ENCODE measurements at places on chromosomes 3 and 15. TPM values are rescaled to one million over a fixed set of nuclear protein-coding genes. Genes with fewer than 3 reads are reported as not detected.
A peak's percentile ranks its signal among the peaks of the same experiment; 100 is the strongest.

DNA sequence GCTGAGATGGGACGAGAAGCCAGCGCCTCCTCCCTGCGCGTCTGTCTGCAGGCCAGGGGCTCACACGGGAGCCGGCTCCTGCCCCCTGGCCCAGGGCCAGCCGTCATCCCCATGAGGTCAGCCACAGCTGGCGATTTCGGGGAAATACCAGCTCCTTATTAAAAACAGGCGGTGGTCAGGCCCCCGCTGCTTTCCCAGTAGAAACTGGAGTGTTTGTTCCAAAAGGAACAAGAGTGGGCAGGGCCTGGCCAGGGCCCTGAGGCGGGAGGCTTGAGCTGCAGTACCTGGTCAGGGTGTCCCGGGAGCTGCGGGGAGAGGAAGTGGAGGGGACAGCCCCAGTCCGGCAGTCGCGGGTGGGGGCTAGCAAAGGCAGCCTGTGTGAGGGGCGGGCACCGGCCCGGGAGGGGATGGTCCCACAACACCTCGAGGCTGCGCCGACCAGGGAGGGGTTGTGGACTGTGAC lies 17.8 kb downstream of the MYL3 start:
- H3K4me3 ChIP-seq, result peak overlapping the region; percentile 63
- H3K4me1 ChIP-seq, result peaks cover 5% of the 10 kb centered on the region
- peak overlapping the region; percentile 70 for H3K27ac ChIP-seq
- H3K27me3 ChIP-seq, result peaks cover 13% of the 10 kb centered on the region
- no peak for DNase-seq
- no peaks in the 10 kb centered on the region for H3K36me3 ChIP-seq

GRCh38 chr15:68487087-68487843 lies 55.3 kb upstream of the ITGA11 start:
- peaks cover 3% of the 10 kb centered on the region for H3K27me3 ChIP-seq
- no peaks in the 10 kb centered on the region for H3K36me3 ChIP-seq
- no peak overlapping the region for H3K27ac ChIP-seq
- DNase-seq, result no peak
- no peaks in the 10 kb centered on the region for H3K4me1 ChIP-seq

DNA sequence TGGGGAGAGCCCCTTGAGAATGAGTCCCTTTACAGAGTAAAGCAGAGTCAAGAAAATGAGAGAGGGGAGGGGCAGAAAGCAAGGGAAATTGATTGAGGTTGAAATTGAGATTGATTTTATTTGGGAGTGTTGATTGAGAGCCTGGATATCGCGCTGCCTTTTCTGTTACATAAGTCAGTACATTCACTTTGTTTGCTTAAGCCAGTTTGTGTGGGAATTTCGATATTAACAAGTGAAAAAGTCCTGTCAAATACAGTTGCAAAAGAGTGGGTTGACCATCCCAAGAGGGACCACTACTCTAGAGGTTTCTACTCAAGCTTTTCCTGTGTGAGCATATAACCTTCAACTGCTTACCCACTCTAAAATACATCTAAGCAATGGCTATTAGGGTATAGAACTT lies 331.4 kb upstream of the AZI2 start:
- no peaks in the 10 kb centered on the region for H3K27me3 ChIP-seq
- H3K4me3 ChIP-seq, result no peak overlapping the region
- no peak for DNase-seq
- no peaks in the 10 kb centered on the region for H3K4me1 ChIP-seq
- no peaks in the 10 kb centered on the region for H3K36me3 ChIP-seq
- no peak overlapping the region for H3K27ac ChIP-seq

DNA sequence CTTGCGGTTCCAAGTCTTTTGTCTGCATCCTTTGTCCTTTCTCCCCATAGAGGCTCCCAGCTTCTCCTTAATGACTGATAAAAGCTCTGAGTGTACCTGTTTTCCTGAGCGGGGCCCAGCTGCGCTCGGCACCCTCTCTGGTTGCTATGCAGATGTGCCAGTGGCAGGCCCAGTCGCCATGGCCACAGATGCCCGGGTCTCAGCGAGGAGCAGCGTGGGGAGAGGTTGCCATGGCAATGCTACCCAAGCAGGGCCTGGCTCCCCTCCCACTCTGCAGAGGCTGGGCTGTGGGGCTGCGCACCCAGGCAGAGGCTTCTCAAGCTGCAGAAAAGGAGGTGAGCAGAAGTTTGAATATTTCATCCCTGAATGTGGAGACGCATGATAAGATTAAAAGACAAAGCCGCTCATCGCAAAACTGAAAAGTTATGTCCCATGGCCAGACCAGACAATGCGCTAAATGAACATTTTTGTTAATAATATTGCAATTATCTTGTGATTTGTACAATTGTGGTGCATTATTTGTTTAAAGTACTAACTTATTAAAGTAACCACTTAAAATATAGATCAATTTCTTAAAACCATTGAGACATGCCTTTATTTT lies 66.1 kb downstream of the TPRA1 start:
- H3K27ac ChIP-seq, result no peak overlapping the region
- H3K4me3 ChIP-seq, result no peak overlapping the region
- no peak for DNase-seq
- no peaks in the 10 kb centered on the region for H3K36me3 ChIP-seq
- no peaks in the 10 kb centered on the region for H3K4me1 ChIP-seq

- no peaks in the 10 kb centered on the region for H3K36me3 ChIP-seq
- DNase-seq, result no peak
- H3K4me3 ChIP-seq, result no peak overlapping the region
- H3K4me1 ChIP-seq, result no peaks in the 10 kb centered on the region
- no peaks in the 10 kb centered on the region for H3K27me3 ChIP-seq
These were observed 37.4 kb upstream of the PCSK6 start for GRCh38 chr15:101526890-101527289.

DNA sequence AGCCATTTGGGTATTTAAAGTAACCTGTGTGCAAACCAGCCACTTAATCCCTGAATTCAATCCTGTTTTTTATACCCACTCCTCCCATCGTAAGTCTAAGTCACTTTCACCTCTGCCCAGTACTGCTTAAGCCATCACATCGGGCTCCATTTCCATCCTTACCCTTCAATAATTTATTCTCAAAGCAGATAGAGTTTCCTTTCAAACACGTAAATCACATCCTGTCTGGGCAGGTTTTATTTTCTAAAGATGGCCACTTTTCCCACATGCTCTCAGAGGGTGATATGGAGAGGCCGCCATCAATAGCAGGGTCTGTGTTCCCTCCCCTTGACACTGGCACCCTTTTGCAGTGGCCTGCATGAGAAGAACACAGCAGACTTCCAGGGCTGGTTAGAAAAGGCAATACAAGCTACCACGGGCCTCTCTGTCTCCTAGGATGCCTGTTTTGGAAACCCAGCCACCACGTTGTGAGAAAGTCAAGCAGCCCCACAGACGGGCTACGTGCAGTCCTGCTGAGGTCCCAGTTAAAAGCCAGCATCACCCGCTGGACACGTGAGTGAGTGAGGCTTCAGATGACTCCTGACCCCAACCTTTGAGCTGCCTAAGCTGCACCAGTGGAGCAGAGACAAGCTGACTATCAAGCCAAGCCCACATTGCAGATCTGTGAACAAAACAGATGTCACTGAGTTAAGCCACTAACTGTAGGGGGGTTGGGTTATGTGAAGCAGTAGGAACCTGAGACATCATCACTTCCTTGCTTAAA lies 241.8 kb upstream of the SLCO3A1 start:
- no peak for DNase-seq
- H3K4me1 ChIP-seq, result no peaks in the 10 kb centered on the region
- no peak overlapping the region for H3K27ac ChIP-seq
- H3K36me3 ChIP-seq, result no peaks in the 10 kb centered on the region
- H3K27me3 ChIP-seq, result no peaks in the 10 kb centered on the region

DNA sequence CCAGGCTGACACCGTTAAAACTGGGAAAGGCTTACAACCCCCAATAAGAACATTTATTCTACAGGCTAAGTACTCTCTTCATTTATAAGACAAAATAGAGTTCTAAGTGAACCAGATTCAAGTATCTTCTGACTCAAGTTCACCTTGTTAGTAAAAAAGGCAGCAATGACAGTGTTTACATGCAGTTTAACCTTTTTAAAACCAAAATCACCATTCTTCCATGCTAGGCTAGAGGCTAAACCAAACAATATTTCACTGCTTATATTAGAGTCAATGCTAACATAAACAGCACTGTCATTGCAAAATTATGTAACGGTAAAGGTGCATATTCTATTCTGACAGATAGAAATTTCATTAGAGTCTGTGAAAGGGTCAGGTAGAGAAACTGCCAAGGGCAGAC lies 118.0 kb downstream of the FBN1 start:
- H3K27me3 ChIP-seq, result no peaks in the 10 kb centered on the region
- no peak for DNase-seq
- no peaks in the 10 kb centered on the region for H3K36me3 ChIP-seq
- no peak overlapping the region for H3K4me3 ChIP-seq
- H3K27ac ChIP-seq, result no peak overlapping the region

DNA sequence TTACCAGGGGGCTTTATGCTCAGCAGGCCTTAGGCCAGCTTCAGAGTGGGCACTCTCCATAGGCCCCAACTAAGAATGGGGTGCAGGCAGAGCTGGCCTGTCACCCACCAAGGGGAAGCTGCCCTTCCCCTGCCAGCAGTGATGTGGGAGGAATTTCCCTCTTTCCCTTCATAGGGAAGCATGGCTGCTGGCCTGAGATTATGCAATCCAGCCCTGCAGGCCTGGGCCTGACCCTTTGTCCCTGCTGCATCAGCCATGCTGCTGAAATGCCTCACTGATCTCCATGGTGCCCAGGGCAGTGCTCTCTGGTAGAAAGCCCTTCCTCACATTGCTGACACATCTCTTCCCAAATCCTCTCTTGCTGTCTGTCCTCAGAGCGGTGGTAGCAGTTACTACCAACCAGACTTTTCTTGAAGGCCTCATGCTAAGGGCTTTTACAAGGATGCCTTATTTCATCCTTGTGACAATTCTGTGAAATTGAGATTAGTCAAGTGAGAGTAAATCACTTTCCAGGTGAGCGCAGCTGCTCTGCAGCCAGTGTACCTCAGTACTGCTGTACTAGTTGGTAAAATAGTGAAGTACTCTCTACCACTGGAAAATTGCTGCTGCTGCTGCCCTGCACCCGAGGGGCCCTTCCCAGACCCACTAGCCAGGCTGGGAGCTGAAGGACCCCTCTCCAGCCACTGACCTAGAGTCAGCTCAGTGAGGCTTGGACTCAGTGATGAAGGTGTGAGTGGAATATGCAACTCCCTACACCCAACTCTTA lies 33.8 kb downstream of the MRAS start:
- H3K36me3 ChIP-seq, result no peaks in the 10 kb centered on the region
- DNase-seq, result no peak
- no peaks in the 10 kb centered on the region for H3K4me1 ChIP-seq

- DNase-seq, result no peak
- no peak overlapping the region for H3K4me3 ChIP-seq
- H3K36me3 ChIP-seq, result no peaks in the 10 kb centered on the region
- no peaks in the 10 kb centered on the region for H3K27me3 ChIP-seq
These were observed 167.5 kb upstream of the TPM1 start for GRCh38 chr15:62874959-62875625.

DNA sequence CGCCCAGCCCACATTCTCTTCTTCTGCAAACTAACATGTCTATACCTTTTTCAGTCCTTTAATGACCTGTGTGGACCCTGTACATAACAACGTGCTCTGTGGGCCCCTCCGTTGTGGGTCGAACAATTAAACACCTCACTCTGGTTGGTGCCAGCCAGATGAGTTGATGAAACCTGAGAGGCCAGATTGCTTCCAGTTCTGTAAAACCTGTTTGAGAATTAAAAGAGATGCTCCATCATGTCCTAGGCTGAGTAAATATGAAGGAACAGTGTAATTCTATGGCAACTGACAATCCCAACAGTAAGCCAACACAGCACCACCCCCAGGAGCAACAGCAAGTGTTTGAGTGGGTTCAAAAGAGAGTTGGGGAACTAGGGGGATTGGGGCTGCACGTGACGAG lies 5.7 kb upstream of the THBS1 start:
- no peak overlapping the region for H3K4me3 ChIP-seq
- H3K36me3 ChIP-seq, result no peaks in the 10 kb centered on the region
- H3K4me1 ChIP-seq, result peaks cover 3% of the 10 kb centered on the region
- no peak overlapping the region for H3K27ac ChIP-seq
- no peak for DNase-seq

- no peak overlapping the region for H3K27ac ChIP-seq
- no peak overlapping the region for H3K4me3 ChIP-seq
- no peaks in the 10 kb centered on the region for H3K27me3 ChIP-seq
- H3K36me3 ChIP-seq, result no peaks in the 10 kb centered on the region
These were observed 24.1 kb upstream of the VEPH1 start for GRCh38 chr3:157527131-157527881.

- no peak overlapping the region for H3K4me3 ChIP-seq
These were observed 103.0 kb upstream of the HES1 start for GRCh38 chr3:194032828-194033435.

- H3K27ac ChIP-seq, result no peak overlapping the region
- DNase-seq, result no peak
- peaks cover 22% of the 10 kb centered on the region for H3K36me3 ChIP-seq
- H3K4me3 ChIP-seq, result no peak overlapping the region
These were observed 99.4 kb downstream of the ADAM10 start for GRCh38 chr15:58650102-58650501.

DNA sequence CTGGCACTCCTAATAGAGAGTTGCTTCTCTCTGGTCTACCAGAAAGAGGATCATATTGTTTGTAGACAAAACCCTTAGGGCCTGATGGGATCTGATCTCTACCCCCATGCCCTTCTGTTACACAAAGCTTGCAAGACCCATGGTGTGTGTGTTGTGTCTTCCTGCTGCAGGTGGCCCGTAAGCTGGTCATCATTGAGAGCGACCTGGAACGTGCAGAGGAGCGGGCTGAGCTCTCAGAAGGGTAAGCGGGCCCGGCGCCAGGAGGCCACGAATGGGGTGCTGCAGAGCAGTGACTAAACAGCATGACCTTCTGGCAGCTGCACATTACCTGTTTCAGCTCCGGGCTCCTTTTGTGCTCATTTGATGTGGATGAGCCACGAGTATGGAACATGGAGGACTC lies 18.2 kb downstream of the TPM1 start:
- no peak for DNase-seq
- H3K4me1 ChIP-seq, result no peaks in the 10 kb centered on the region
- H3K36me3 ChIP-seq, result peaks cover 18% of the 10 kb centered on the region
- no peak overlapping the region for H3K27ac ChIP-seq
- no peak overlapping the region for H3K4me3 ChIP-seq

DNA sequence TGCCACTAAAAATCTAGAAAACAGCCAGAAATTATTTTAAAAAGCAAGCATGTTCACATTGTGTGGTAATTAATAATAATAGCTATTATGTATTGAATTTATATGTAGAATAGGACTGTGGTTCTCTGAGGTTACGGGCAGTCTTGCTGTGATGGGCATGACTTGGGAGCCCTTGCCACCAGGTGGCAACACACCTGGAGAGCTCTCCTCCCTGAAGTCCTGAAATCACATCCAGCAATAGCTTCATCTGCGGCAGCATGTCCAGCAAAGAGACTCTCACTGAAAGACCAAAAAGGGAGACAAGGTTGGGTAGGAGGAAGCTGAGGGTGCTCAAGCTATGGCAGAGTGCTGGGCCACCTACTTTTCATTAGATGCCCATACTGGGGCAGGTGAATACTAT lies 206.8 kb upstream of the IL12A start:
- H3K4me1 ChIP-seq, result no peaks in the 10 kb centered on the region
- DNase-seq, result no peak
- no peak overlapping the region for H3K27ac ChIP-seq
- H3K36me3 ChIP-seq, result no peaks in the 10 kb centered on the region
- no peaks in the 10 kb centered on the region for H3K27me3 ChIP-seq
- H3K4me3 ChIP-seq, result no peak overlapping the region

GRCh38 chr15:70098461-70099166 lies 897 bp upstream of the TLE3 start:
- peak overlapping the region; percentile 97 for H3K27ac ChIP-seq
- DNase-seq, result peak; percentile 66
- peaks cover 47% of the 10 kb centered on the region for H3K27me3 ChIP-seq
- peak overlapping the region; percentile 92 for H3K4me3 ChIP-seq
- peaks cover 22% of the 10 kb centered on the region for H3K4me1 ChIP-seq

The RTP4 gene
- 12.9 TPM for polyA plus RNA-seq

The PRC1 gene
- polyA plus RNA-seq, result 18.7 TPM

The HACD3 gene
- 20.2 TPM for polyA plus RNA-seq

The LEKR1 gene
- polyA plus RNA-seq, result 1.0 TPM

The FSTL1 gene
- 27.1 TPM for polyA plus RNA-seq
